ENCODE measurements at places on chromosomes 5 and 9.

DNA sequence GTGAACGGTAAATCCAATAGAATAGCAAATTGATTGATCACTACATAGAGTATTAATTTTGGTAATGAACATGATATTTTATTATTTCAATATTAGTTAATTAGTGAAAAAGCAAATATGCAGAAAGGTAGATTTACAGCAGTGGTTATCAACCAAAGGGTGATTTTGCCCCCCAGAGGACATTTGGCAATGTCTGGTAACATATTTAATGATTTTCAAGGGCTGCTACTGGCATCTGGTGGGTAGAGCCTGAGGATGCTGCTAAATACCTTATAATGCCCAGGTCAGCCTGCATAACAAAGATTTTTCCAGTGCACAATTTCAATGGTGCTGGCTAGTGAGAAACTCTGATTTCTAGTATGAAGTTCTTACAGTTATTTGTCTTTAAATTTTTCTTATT, 1313.7 kb downstream of the PTPRD start:
- no peak for DNase-seq

- DNase-seq = no peak
These were observed 26.9 kb downstream of the TICAM2 start for GRCh38 chr5:115575167-115576070.

DNA sequence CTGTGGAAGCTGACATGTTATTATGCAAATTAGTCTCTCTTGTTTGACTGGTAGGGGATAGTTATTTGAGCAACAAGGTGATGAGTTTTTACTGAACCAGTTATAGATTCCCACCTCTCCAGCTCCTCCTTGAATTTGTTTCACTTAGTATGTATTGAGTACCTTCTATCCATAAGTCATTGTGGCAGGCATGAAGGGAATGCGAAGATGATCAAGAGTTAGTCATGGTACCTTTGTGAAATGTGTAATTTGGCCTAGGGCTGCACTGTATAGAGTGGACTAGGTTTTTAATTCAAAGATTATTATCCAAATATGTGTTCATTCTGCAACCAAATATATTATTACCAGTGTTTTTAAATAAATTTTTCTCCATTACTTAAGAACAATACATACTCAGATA, 110.1 kb downstream of the HACD4 start:
- no peak for DNase-seq

DNA sequence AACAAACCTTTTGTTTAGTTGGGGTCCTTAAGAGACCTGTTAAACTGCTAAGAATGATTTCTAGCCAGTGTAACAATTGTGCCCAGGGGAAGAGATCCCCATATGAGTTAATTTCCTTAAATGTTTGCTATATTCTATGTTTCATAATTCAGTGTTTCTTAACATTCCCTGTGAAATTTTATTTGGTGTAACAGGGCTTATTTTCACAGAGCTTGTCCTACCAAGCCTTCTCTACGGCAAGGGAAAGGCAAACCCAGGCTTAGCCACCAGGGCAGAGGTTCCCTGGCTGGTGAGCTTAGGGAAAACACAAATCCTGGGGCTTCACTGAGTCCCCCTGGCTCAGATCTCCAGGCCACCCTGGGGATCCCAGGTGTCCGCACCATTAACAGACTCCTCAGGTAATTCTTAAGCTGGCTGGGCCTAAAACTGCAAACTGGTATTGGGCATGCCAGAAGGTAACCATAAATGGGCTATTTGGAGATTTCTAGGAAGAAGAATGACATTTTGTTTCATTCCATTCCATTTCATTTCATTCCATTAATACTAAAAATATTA, 17.0 kb upstream of the LCP2 start:
- DNase-seq = no peak

GRCh38 chr5:78671609-78672008, 23.0 kb upstream of the LHFPL2 start:
- no peak for DNase-seq

- no peak for DNase-seq
These were observed 281.7 kb downstream of the CCDC171 start for GRCh38 chr9:15834541-15834940.

DNA sequence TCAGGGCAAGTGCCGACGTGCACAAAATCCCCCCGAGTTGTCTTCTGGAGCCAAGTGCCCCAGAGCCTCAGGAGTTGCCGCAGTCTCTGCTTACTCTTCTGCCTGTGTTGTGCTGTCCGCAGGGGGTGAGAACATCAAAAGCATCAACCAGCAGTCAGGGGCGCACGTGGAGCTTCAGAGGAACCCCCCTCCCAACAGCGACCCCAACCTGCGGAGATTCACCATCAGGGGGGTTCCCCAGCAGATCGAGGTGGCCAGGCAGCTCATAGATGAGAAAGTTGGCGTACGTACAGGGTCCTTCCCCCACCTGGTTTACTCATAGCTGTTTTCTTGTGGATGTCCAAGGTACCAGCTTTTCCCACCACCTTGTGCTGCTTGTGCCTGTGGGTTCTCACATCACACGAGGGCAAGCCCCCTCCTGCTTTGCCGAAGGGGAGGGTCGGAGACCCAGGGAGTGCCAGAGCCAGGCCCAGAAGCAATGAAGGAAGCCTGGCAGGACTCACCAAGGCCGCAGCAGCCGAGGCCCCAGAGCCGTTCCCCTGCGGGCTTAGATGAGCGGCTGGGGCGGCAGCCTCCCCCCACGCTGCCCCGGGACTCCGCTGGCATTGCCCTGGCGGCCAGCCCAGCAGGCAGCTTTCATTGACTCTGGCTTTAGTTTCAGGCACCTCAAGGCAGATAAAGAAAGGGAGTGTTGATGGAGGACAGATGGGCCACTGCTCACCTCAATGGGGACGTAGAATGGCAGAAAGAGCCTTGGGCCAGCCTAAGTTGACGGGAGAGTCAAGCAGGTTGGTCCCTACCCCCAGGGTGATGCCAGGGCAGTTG, 33.7 kb upstream of the PRDM12 start:
- DNase-seq = no peak

DNA sequence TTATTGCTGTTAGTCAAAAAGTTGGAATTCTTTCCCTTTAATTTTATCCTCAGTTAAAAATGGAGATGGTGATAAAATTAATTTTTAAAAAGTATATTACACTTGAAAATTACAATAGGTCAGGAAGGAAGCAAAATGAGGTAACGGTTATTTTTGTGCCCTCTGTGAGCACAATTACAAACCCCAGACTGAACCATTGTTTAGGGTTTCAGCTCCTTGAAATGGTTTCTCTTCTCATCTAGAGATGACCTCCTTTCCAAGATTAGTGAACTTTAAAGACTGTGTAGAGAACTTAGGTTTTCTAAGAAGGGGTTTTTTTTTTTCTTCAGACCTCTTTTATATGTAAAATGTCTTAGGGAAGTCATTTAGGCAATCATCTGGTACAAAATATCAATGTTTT, 126.2 kb upstream of the CHD1 start:
- no peak for DNase-seq

DNA sequence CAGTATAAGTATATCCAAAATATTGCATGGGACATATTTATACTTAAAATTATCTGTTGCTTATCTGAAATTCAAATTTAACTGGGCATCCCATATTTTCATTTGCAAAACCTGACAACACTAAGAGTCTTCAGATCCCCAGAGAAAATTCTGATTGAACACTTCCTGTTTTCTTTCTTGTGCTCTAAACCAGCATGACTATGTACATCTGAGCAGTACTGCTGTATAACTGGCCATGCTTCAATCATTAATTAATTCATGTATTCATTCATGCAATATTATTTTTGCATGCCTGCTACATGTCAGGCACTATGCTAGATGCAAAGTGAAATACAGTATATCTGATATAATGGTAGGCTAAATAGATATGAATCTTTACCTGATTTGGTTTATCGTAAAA, 461.2 kb downstream of the TLR4 start:
- no peak for DNase-seq

DNA sequence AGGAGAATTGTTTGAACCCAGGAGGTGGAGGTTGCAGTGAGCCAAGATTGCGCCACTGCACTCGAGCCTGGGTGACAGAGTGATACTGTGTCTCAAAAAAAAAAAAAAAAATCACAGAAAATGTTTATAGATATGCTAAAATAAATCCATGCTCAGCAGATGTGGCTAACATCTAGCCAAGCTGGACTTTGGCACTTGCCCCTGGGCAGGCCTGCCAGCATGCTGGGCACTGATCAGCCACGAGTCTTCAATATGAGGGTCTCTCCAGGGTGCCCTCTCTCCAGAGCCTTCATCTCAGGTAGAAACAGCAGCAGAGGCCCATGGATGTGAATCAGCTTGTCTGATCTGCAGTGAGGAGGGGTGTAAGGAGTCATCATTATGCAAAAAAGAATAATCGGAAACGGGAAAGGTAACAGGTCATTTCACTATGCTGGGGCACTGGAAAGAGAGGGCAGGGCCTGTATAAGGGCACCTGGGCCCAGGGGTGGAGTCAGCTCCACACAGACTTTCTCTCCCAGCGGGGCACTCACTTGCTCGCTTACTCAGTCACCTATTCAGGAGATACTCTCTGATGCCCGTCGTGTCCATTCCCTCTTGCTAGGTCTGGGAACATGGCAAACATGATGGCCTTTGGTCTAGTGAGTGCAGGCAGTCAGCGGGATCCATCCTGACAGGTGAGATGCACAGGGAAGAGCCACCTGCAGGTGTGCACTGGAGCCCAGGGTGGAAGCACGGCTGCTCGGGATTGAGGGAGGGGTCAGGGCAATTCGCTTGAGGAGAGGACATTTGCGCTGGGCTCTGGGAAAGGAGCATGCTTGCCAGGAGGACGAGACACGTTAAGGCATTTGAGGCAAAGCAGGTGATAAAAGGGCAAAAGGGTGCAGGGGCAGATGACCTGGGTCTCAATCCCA, 17.1 kb downstream of the RNF44 start:
- DNase-seq = no peak

- DNase-seq = no peak
These were observed 88.6 kb upstream of the RASGRF2 start for GRCh38 chr5:80871541-80871961.

Measured in activated T-helper 1 cell treated with Interleukin-2 at 50 U/mL for 16 hours (primary cell).